ENCODE measurements at places on chromosomes 5 and 9. TPM values are rescaled to one million over a fixed set of nuclear protein-coding genes. Genes with fewer than 3 reads are reported as not detected.

GRCh38 chr5:90983148-90983547 is 400.0 kb downstream of the ARRDC3 start:
- DNase-seq = no peak

DNA sequence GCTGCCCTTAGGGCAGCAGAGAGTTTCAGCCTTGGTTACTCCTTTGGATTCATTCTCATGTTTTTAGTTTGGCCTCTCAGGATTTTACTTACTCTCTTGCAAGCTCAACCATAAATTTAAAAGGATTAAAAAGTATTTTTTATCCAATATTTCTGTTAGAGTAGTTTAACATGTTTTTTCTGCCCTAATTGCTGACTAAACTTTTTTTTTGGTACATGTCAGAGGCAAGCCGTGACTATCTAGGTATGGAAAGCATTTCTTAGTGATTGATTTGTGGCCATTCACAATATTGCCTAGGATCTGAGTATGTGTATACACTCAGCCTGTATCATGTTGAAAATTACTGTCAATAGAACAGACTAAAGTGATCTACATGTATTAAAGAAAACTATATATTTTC is 92.1 kb downstream of the MELK start:
- no peak for DNase-seq

DNA sequence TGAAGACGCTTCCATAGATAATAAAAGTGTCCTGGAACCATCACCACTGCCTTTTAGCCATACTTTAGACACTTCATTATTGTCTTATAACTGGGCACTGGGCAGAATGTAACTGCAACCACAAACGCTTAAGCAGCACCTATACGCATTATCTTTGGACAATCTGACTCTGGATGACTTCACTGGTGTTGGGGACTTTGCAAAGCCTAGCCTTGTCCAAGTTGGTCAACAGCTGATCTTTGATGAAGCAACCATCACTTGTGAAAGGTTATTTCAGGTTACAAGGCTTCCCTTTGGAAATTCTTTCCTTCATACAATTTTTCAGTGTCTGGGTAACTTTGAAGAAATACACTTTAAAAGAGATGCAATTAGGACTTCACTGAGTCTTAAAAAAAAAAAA is 77.8 kb upstream of the ZNF462 start:
- DNase-seq = no peak

DNA sequence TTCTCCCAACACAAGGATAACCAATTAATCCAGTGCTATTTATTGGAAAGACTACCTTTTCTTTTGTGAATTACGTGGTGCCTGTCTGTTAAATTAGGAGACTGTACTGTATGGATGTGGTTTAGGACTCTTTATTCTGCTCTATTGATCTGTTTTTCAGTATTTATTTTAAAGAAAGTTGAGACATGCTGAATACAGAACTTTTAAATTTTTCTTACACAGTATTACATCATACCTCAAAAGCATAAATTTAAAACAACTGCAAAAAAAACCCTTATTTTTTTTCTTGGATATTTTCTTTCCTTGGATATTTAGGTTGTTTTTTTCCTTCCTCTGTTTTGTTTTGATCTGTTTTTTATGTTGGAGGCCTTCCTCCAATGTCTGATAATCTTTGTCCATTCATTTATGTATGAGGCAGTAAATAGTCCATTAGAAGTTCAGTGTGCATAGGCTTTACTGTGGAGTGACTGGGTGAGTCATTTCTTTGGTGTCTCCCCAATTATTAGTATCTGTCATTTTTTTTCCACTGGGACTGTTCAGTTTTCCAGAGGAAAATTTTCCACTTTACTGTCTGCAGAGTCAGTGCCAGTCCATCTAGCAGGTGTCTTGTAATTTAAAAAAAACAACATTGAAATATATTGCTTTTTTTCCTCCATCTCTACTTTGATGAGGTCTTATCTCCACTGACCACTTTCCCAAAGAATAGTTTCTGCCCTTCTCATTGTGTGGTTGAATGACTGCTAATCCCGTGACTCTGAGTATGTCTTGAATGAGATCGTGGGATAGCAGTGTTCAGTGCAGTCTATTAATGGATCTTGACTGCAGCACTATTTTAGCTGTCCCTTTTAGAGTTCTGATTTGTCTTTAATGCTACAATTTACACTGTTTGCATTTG is 15.2 kb downstream of the CYSTM1 start:
- DNase-seq = no peak

- no peak for DNase-seq
Measured at GRCh38 chr5:120055858-120056257, 408.2 kb upstream of the PRR16 start.

DNA sequence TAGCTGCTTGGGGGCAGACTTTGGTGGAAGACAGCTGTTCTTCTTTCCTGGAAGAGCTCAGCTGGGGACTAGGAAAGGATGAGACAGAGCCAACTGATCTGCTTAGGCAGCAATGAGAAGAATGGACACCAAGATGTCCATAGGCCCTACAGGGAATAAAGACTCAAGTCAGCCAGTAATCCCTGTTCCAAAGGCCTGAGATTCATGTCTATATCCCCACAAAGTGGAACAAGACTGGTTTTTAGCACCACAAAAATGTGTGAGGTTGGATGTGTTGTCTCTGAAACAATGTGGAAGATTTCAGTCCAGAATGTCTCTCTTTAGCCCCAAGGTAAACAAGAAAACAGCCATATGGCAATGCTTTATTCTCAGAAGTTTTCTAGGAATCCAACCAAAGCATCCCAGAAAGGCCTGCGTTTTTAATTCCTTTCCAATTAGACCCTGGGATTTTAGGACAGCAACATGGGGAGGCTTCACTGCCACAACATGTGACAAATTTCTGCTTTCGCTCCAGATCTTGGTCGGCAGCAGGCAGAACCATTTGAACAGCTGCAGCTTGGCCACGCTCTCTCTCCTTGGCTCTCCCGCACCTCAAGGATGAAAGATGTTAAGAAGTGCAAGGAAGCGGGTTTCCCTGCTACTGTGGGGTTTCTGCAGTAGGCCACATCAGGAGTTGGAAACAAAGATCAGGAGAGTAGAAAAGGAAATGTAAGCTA is 245.1 kb downstream of the FSTL4 start:
- DNase-seq = no peak

DNA sequence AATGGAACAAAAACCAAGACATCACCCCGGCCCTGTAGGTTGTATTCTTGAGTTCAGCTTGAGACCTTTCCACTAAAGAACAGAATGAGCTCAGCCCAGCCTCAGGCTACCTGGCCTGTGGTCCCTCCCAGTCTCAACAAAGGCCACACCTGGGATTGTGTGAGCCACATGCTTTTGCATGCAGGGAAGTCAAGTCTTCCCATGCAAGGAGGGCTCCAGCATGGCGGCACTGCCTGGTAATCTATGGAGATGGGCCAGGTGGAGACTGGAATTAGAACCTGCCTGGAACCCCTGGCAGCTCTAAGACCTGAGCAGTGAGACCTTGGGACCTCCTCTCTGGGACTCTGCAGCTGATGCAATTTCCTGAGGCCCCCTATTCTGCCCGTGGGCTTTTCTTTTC is 49.4 kb upstream of the OTULINL start:
- no peak for DNase-seq

DNA sequence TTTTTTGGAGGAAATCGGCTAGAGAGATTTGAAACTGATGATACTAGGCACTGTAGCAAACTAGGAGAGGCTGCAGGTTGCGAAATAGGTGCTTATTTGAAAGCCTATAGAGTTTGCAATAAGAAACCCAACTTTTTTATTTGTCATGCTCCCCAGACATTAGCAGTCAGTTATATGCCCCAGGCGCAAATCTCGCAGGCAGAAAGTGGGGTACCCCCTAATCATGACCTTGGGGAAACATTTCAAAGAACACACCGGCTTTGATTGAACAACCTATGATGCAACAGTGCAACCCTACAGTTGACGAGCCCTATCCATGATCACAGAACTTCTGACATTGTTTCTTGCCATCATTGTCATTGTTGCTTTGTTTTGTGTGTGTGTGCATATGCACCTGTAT is 510.5 kb downstream of the RAB3C start:
- no peak for DNase-seq

DNA sequence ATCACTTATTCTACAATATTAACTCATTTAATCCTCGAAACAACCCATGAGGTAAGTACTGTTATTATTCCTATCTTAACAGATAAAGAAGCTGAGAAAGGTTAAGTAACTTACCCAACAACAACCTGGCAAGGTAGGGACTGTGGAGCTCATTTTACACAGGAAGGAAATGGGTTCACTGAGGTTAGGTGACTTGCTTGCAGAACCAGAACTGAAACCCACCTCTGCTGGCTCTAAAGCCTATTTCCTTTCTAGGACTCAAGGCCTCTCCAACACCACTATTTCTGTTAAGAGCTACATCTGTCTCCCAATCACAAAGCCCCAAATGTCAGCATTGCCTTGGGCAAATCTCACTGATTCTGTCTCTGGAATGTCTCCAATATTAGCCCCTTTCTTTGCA is 38.9 kb upstream of the IFNK start:
- no peak for DNase-seq

DNA sequence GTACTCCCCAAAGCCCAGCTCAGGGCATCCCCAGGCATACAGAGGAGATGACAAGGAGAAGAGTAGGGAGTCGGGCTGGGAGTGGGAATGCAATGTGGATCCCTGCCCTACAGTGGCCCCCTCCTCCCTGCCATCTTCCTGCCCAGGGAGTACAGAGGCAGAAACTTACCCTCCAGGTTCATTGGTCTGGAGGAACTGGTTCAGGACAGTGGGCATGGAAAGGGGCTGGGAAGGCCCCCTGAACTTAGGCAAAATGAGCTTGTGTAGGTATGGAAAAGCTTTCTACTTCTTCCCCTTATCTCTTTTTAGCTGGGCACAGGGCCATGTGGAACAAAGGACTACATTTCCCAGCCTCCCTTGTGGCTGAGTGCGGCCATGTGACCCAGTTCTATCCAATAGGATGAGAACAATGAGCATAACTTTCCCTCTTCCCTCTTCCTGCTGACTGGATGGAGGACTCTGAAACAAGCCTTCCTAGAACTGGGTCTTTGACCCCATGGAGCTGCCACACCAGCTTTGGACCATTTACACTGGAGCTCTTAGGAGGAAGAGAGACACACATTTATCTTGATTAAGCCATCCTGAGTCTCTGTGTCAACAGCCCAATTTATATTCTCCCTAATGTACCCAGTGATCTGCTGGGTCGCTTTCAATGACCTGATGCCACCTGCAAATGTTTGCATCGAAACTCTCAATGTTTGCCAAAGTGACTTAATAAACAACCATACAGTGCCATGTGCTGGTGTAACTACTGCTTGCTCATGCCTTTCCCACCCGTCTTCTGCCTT is 25.0 kb upstream of the HMCN2 start:
- peak; percentile 69 for DNase-seq

DNA sequence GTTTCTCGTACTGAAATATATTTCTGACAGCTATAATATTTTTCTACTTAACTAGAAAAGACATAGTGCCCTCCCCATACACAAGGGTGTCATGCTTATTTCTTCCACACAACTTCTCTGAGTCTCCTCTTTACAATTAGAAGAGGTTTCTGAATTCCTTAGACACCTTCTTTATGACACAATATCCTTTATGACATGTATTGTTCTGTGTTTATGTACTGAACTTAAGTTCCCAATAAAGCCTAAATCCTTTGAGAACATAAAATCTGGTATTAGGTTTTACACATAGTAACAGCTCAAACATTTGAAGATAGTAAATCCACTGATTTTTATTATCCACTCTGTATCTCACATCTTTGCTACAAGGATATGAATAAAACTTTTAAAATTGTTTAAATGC is 32.5 kb downstream of the GRAMD2B start:
- no peak for DNase-seq

DNA sequence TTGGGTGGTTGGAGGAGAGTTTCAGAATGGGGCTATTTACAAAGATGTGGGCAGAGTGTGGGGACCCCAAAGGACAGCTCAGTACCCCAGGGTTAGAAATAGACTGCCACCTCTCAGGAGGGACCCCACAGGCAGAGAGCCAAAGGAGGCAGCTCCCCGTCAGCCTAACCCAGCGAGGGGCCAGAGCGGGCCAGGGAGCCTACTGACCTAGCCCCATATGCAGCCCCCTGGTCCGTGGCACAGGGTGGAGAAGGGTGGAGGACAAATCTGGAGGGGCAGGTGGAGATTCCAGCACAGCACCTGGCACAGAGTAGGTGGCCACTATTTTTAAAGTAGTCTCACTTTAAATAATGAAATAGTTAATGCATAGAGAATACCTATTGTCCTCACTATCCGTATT is 67.2 kb upstream of the ANGPTL2 start:
- DNase-seq = no peak

GRCh38 chr5:155822177-155822576 is 504.8 kb upstream of the SGCD start:
- DNase-seq = no peak

- DNase-seq = no peak
Measured at GRCh38 chr5:116759860-116760640, 185.4 kb upstream of the SEMA6A start.

DNA sequence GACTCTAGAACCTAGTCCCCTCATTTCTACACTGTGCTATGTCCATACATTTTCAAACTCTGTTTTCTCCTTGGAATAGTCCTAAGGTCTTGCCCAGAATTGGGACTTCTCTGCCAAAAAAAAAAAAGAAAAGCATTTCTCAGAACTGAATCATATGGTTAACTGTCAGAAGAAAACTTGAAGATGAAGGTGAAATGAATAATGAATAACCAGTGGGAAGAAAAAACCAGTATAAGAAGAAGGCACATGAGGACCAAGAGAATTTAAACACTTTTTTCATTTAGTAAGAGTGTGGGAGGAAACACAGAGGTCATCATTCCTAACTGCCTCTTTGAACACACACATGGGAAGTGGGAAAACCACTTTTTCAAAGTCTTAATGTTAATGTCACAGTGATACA is 197.7 kb downstream of the PRELID2 start:
- no peak for DNase-seq

MYOZ3 gene
- polyA plus RNA-seq = 0.03 TPM

OLFML2A gene
- 0.15 TPM for polyA plus RNA-seq

GARIN3 gene
- polyA plus RNA-seq = not detected

INSL6 gene
- polyA plus RNA-seq = not detected

CARD9 gene
- polyA plus RNA-seq = 0.25 TPM

NPR3 gene
- polyA plus RNA-seq = 1.1 TPM

Measured in liver (tissue), 10 donors.